ENCODE measurements at places on chromosomes 2 and 18. TPM values are rescaled to one million over a fixed set of nuclear protein-coding genes. Genes with fewer than 3 reads are reported as not detected.

The TCF23 gene
- total RNA-seq: not detected

The ASTL gene
- not detected for total RNA-seq

DNA sequence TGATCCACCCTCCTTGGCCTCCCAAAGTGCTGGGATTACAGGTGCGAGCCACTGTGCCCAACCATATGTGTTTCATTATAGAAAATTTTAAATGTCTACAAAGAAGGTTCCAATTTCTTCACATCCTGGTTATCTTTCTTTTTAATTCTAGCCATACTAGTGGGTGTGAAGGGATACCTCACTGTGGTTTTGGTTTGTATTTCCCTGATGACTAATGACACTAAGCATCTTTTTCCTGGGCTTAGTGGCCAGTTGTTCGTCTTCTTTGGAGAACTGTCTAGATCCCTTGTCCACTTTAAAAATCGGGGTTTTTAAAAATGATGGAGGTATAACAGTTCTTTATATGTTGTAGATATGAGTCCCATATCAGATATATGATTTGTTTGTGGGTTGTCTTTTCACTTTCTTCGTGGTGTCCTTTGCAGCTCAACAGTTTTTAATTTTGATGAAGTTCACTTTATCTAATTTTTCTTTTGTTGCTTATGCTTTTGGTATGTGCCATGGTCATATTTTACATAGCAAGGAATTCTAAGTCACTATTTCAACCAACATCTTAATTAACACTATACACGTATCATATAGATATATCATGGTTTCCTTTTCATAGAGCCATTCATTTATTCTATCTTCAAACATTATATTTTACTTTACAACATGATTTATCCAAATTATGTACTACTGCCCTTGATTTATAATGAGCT lies 135.0 kb upstream of the RIOK3 start:
- no peaks in the 10 kb centered on the region for H3K36me3 ChIP-seq
- no peak overlapping the region for H3K4me3 ChIP-seq
- DNase-seq: no peak
- H3K27ac ChIP-seq: no peak overlapping the region
- H3K4me1 ChIP-seq: peaks cover 8% of the 10 kb centered on the region

GRCh38 chr18:3648200-3648599 lies 198.2 kb downstream of the TGIF1 start:
- no peaks in the 10 kb centered on the region for H3K36me3 ChIP-seq
- H3K4me3 ChIP-seq: no peak overlapping the region
- H3K27me3 ChIP-seq: no peaks in the 10 kb centered on the region
- no peak for DNase-seq
- peaks cover 51% of the 10 kb centered on the region for H3K4me1 ChIP-seq

DNA sequence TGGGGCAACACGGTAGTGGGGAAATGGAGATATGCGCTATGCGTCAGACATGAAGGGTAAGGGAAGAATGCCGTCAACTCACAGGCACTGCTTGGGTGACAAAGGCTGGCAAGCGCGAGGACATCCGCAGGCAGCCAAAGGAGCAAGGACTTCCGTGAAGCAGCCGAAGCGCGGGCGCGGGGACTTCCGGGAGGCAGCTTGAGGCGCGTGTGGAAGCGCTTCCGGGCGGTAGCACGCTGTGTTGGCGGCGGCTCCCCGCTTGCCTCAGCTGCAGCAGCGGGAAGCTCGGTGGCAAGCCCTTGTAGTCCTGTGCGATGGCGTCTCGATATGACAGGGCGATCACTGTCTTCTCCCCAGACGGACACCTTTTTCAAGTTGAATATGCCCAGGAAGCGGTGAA lies at the start of gene PSMA8:
TSS of gene PSMA8 (plus strand) at position 218 of the 400 bp plus-strand sequence. CDS start at position 315, 97 bp downstream.
- no peaks in the 10 kb centered on the region for H3K4me1 ChIP-seq
- DNase-seq: no peak
- no peaks in the 10 kb centered on the region for H3K27me3 ChIP-seq
- no peaks in the 10 kb centered on the region for H3K36me3 ChIP-seq

- no peaks in the 10 kb centered on the region for H3K27me3 ChIP-seq
- no peak overlapping the region for H3K4me3 ChIP-seq
- no peak overlapping the region for H3K27ac ChIP-seq
- peaks cover 21% of the 10 kb centered on the region for H3K36me3 ChIP-seq
These were observed 21.6 kb downstream of the HAT1 start for GRCh38 chr2:171943869-171944268.

- no peak overlapping the region for H3K4me3 ChIP-seq
- no peaks in the 10 kb centered on the region for H3K27me3 ChIP-seq
- no peak for DNase-seq
- H3K4me1 ChIP-seq: no peaks in the 10 kb centered on the region
- no peak overlapping the region for H3K27ac ChIP-seq
- H3K36me3 ChIP-seq: no peaks in the 10 kb centered on the region
These were observed 46.0 kb upstream of the RIT2 start for GRCh38 chr18:43161528-43161927.

DNA sequence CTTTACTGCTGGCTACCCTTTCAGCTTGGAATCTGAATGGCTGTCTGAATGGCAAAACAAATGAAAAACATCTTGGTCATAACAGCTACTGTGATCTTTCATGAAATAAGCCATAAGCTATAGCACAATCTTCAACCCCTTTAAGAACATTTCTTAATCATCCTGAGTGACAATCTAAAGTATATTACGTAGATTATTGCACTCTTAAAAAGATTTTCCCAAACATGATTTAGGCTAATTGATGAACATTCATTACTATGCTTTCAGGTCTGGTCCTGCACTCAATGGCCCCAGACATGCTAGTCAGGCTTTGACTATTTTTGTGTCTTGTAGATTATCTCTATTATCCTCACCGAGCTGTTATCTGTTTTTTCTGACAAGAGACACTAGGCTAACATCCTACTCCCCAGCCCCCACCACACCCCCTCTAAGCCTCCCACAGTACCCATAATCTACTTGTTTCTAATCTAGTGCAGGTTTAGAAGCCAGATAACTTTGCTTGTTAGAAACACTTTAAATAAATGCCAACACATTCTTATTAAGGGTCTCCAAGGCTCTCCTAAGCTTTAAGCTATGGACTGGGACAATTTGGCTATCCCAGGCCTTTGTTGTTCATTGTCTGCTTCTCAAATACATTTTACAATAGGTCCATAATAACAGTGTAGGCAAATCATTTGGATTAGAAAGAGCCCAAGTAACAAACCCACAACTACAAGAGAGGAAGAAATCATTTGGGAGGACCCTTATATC lies 4.2 kb downstream of the SMAD2 start:
- no peaks in the 10 kb centered on the region for H3K27me3 ChIP-seq
- H3K4me3 ChIP-seq: no peak overlapping the region
- H3K36me3 ChIP-seq: peaks cover 13% of the 10 kb centered on the region
- DNase-seq: no peak
- H3K27ac ChIP-seq: no peak overlapping the region

- H3K36me3 ChIP-seq: no peaks in the 10 kb centered on the region
- no peak overlapping the region for H3K4me3 ChIP-seq
- no peak overlapping the region for H3K27ac ChIP-seq
- no peaks in the 10 kb centered on the region for H3K4me1 ChIP-seq
- 0 out of 2 replicates have a peak, but pooled peaks cover 6% of the 10 kb centered on the region for H3K27me3 ChIP-seq
These were observed 254.6 kb upstream of the SPRED2 start for GRCh38 chr2:65686928-65687521.

Data from SJSA1 (cell line).